ENCODE measurements at places on chromosomes 12 and 14.

- peak; percentile 76 for DNase-seq
These were observed 376.3 kb upstream of the RGS6 start for GRCh38 chr14:71555654-71556559.

GRCh38 chr14:70130482-70130881, 58.3 kb downstream of the SLC8A3 start:
- no peak for DNase-seq

- DNase-seq = no peak
These were observed 78.4 kb downstream of the SSPN start for GRCh38 chr12:26273811-26274210.

DNA sequence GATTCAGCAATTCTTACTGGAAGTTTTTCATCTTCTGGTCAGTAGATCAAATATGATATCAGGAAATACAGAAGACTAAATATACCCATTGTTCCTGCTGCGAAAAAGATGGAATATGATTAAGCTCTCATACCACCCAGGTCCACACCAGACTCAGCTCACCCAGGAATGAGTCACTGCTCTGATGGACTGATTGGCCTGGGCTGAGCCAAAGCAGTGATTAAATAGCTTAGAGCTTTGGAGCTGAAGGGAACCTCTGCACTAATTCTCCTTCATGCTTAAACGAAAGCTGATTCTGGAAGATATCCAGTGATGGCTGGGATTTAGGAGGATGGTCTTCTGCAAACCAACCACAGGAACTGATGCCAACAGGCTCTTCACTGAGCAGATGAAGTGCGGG, 62.0 kb upstream of the SYT1 start:
- no peak for DNase-seq

DNA sequence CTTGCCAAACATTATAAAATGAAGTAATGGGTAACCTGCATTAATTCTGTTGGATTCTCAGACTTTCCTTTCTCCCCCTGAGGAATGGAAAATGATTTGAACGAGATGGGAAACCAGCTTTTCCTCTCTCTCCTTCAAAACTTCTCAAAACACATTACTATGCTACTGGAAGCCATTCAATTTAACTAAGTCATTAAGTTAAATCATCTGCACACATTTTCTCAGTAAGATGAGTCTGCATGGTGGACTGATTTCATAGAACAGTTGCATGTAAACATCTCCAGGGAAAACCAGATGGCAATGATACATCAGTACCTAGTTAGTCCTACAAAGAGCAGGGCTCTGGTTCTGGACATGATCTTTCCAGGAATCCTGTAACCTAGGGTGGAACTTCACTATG, 59.9 kb downstream of the BMP4 start:
- no peak for DNase-seq

- no peak for DNase-seq
These were observed 43.4 kb downstream of the RIN3 start for GRCh38 chr14:92556863-92557543.

- DNase-seq = no peak
These were observed 135.0 kb upstream of the LRIG3 start for GRCh38 chr12:59055204-59055860.

- no peak for DNase-seq
These were observed 1.2 kb downstream of the CCDC92 start for GRCh38 chr12:123971449-123971769.

- DNase-seq = no peak
These were observed 136.7 kb upstream of the FBXO33 start for GRCh38 chr14:39568809-39569538.

DNA sequence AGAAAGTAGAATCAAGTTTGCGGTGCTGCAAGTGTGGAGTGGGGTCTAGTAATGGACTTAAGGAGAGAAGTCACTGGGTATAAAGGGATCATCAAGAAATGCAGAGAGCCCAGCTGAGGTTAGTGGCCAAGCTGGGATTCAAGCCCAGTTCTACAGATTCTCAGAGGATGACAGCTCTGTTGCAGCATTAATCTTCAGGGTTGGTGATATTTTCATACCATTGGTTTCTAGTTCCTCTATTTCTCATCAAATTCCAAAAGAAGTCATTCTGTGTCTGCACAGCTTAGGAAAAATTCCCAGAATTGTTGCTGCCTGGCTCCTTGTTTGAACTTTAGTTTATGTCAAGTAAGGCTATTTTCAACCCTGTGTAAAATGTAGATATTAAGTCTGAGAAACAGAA, 169.5 kb upstream of the NTF3 start:
- DNase-seq = no peak

DNA sequence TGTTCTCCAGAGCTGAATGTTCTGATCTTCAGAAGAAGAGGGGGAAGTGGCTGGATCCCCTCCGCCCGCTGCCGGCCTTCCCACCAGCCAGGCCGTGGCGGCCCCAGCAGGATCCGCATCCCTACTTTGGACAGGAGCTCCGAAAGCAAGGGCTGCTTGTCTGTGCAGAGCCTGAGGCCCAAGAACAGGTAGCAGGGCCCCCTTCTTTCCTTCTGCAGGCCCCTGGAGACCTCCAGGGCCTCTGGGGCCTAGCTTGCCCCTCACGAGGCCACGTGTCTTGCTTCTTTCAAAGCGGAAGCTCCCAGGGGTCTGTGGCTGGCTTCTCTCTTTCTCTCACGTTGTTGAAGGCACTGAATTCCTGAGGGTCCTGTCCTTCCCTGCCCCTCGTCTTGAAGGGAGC, 13.2 kb downstream of the PGF start:
- no peak for DNase-seq

- no peak for DNase-seq
These were observed 1054.3 kb downstream of the VRK1 start for GRCh38 chr14:97851428-97851995.

DNA sequence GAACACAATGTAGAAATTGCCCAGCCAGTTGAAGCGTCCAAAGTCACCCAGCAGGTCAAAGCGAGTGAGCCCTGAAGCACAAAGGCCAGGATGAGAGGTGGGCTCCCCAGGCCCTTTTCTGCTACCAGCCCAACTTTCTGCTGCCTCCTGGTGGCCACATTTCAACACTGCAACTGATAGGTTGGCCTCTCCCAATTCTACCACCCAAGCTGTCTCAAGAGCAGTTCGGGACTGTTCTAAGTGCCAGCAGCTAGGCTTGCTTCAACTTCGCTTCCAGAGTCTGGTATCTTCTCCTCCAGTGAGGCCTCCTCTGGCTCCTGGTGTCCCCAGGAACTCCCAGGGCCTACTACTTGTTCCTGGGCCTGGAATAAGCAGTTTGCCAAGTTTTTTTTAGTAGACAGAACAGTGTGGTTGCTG, 3.4 kb upstream of the DHH start:
- peak; percentile 73 for DNase-seq

- DNase-seq = no peak
These were observed 6.8 kb downstream of the MYH6 start for GRCh38 chr14:23401291-23401690.

- DNase-seq = no peak
These were observed 23.4 kb upstream of the PRPF39 start for GRCh38 chr14:45060551-45060950.

DNA sequence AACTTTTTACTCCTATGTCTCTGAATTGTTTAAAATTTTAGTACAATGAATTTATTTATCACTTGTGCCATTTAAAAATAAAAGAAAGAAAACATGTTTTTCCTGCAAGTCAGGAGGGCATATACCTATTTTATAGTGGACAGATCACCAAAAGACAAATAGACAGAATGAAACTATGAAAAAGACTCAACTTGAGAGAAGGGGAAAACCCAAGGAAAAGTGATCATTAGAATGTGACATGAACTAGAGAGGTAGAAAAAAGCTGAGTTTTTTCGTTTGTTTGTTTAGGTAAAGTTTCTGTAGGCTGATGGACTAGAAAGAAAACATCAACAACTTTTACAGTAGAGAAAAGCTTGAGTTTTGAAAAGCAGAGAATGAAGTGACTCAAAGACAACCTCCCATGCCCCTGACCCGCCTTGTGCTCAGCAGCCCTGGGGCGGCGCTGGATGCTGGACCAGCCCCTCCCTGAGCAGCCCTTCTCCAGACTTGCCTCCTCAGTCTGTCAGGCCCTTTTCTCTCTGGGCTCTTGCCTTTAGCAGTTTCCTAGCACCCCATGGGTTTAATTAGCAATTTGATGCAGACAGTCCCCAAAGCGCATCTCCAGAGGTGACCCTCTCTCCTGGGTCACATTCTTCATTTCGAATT, 95.1 kb upstream of the ARID2 start:
- DNase-seq = no peak

DNA sequence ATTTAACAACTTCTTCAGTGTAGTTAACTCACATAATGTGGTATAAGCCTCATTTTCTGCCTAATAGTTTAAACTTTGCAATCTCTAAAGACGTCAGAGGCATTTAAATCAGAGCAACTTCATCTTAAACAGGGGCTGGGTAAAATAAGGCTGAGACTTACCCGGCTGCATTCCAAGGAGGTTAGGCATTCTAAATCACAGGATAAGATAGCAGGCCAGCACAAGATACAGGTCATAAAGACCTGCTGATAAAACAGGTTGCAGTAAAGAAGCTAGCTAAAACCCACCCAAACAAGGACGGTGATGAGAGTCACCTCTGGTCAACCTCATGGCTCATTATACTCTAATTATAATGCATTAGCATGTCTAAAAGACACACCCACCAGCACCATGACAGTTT, 115.6 kb upstream of the PKP2 start:
- DNase-seq = no peak

DNA sequence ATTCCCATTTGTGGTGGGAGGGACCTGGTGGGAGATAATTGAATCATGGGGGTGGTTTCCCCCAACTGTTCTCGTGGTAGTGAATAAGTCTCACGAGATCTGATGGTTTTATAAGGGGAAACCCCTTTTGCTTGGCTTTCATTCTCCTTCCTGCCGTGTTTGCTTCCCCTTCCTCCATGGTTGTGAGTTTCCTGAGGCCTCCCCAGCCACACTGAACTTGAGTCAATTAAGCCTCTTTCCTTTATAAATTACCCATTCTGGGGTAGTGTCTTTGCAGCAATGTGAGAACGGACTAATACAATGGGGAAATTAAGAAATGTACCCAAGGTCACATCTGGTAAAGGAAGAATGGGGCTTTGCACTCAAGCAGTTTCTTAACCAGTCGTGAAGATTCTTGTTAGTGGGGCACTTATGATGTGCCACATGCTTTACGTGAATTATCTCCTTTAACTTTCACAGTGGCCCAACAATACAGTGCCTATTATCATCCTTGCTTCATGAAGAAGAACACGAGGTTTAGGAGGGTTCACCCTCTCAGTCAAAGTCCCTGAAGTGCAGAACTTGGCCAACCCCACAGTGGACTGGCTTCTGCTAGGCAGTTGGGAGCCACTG, 234.3 kb downstream of the EFCAB11 start:
- peak; percentile 34 for DNase-seq

DNA sequence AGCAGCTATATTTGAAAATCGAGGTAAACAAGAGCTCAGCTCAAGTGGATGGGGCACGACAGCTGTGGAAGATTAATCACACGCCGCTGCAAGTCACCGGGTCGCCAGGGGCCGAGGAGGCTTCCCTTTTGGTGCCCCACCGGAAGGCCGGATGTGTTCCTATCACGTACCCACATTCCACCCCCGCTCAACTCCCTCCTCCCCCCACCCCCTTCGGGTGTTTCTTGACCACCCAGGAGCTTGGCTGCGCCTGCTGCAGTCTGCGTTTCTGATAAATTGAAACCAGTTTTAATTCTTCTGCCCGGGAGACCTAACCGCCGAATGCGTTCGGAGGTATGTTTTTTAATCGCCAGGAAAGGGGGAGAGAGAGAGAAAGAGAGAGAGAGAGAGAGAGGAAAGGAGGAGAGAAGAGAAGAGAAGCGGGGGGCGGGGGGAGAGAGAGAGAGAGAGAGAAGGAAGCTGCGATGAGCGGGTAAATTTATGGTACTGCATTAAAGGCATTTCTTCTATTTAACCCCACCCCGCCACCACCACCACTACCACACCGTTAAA, 1.8 kb downstream of the SLC8A3 start:
- DNase-seq = peak; percentile 21

DNA sequence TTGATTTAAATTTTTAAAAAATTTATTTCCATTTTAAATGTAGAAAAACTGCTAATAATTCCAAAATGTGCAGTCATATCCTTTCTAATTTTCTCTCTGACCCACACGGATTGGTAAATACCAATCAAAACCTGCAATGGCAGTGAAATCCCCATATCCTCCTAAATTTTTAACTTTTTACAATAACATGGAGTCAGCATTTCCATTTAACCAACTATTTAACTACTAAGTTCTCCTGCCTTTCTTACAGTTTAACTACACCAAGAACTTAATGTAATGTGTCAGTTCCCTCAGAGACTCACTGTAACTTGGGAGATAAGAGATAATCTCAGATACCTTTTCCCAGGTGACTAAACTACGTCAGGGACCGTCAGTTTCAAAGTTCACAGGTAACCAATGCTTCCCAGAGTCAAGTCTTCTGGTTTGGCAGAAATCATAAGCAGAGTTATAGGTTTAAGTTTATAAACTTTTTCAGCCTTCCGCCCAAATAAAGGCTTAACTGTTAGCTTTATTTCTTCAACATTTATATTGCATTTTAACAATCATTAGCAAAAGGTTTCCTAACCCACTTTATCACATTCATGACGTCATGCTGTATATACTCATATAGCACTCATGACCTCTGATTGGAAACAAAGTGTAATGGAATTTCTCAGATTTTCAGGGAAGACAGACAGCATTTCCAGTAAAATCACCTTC, 7.6 kb downstream of the KRAS start:
- DNase-seq = no peak

- peak; percentile 85 for DNase-seq
These were observed at the start of gene ACTN1 for GRCh38 chr14:68979021-68979721. Gene ACTN1 (minus strand): TSS chr14:68979302. CDS start chr14:68979056, 246 bp downstream.

DNA sequence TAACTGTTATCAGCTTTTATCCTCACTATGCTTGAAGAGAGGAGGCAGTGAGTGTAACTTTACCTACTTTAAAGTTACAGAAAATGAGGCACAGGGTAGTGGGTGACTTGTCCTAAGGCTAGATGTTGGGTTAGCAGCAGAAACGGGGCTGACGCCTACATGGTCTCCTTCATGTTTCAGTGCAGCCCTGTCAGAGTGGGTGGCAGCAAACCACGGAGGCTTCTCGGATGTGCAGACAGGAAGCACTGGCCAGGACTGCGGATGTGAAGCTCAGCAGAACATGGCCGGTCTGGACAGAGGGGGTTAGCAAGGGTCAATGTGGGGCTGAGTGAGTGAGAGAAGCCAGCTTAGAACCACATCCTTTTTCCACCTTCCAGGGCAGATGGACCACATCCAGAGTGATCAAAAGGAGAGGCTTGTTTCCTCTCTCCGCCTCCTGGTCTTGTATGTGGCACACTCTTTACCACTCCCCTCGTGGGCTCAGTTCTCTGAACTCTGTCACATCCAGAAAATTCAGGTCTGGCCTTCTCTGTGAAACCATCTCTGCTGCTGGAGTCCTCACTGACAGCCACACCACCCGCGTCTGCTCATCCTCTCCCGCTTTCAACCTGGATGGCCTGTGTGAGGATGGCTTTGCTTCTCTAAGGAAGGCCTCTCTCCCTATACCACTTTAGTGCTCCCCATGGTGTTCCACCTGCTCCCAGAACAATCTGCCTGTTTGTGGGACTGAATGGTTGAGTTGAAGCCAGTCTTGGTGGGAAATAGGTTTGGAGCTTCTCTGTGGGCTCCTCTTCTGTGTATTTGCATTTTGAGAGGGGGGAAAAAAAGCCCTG, 14.1 kb downstream of the SUSD6 start:
- DNase-seq = peak; percentile 92

GRCh38 chr12:42570076-42570475, 19.5 kb downstream of the PRICKLE1 start:
- DNase-seq = no peak
